ENCODE measurements at places on chromosomes 12 and 14.

- no peak for DNase-seq
Observed at GRCh38 chr14:92322516-92322915, 449 bp upstream of the SLC24A4 start.

- DNase-seq = peak; percentile 11
Observed at GRCh38 chr14:45084946-45085346, 1.0 kb downstream of the PRPF39 start.

DNA sequence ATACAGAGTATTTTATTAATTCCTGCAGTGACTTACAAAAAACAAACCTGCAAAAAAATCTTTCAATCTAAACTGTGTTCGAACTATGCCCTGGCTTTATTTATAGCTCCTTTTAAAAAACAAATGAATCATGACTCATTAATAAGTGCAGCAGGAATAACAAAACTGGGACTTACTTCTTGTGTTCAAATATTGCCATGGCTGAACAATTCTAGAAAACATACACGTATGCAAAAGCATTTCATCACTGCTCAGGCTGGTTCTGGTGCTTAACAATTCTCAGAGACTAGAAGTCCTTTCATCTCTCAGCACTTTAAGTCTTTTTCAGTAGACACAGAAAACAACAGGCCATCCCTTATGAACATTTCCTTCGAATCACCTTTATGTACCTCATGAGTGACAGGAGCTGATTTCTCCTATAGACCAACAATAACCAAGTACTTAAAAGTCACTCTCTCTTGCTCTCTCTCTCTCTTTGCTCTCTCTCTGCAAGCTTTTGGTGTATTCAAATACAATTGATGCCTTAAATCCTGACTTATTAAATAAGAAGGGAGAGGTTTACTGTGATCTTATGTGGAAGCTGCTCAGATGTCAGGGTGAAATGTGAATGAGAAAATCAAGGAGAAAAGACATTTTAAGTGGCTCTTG is 268.8 kb downstream of the TTC8 start:
- no peak for DNase-seq

DNA sequence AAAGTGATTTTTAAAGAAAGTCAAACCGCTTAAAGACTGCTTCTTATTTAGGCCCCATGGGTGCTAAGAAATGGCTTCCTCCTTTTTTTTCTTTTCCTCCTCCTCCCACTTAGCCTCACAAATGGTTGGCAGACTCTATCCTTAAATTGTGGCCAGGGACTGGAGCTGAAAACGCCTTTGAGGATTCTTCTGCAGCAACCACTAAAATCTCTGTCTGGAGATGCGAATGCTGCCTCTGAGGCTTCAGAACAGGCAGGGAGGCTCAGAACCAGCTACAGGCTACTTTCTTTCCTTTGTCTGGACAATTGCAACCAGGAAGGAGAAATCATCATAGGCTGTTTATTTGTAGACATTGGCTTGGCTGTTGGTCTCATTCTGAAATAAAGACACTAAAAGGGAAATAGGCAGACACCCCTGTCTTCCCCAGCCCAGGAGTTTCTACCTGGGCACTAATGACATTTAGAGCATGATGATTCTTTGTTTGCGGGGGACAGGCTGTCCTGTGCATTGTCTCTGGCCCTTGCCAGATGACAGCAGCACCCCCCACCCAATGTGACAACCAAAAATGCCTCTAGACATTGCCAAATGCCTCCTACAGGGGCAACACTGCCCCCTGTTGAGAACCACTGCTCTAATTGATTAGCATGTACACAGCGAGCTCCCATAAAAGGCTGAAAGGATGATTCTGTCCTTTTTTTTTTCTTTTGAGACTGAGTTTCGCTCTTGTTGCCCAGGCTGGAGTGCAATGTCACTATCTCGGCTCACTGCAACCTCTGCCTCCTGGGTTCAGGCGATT is 50.3 kb downstream of the MAP1LC3B2 start:
- no peak for DNase-seq

- DNase-seq = no peak
Observed at GRCh38 chr14:64734990-64735389, 30.8 kb downstream of the PLEKHG3 start.

DNA sequence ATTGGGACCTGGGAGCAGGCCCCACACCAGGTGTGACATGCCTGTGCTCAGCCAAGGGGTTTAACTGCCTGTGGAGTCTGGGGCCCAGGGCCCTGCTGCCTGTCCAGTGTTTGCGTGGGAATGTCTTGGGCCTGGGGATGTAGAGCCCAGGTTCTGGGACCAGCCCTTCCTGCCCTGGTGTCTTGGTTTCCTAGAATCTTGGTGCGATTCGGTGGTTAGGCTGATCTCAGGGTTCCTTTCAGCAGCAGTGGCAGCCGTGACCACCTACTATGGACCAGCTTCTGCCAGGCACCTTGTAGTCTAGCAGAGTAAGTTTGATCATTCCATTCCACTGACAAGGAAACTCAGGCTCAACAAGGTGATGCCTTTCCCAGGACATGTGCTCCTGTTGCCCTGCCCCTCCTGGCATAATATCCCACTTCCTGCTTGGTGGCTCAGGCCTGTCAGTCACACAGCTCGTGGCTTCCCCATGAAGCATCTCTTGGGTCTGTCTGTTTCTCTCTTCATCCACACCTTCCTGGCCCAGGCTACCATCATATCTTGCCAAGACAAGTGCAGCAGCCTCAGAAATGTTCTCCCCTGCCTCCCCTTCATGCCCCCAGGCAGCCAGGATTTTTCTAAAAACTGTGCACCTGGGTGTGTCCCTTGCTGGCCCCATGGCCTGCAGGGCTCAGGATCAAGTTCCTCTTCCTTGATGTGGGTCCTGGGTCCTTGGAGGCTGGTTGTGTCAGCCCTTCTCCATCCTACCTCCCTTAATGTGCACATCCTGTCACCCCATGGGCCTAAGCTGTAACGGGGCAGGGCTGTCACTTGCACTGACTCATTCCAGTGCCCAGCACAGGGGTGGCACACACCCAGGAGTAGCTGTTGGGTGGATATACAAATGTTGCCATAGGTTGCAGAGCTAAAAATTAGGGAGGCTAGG is 101.6 kb downstream of the SLC25A47 start:
- DNase-seq = no peak

- no peak for DNase-seq
Observed at GRCh38 chr14:81093651-81094050, 127.1 kb downstream of the GTF2A1 start.

- no peak for DNase-seq
Observed at GRCh38 chr14:27190296-27190695, 592.5 kb upstream of the NOVA1 start.

DNA sequence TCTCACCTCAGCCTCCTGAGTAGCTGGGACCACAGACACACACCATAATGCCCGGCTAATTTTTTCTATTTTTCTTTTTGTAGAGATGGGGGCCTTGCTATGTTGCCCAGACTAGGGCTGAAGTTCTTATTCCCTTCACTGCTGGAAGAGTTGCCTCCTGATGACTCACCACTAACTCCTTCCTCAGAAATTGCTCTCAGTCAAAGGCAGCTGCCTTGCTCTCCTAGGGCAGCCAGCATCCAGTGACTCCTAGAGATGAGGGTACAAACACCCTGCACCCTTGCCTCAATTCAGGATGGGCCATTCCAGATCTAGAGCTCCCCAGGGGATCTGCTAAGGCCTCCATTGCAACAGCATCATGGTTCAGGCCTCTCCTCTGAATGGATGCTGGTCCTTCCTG is 54.0 kb upstream of the RASSF8 start:
- no peak for DNase-seq

GRCh38 chr14:22491683-22492621 is 97.1 kb downstream of the DAD1 start:
- DNase-seq = no peak

- no peak for DNase-seq
Observed at GRCh38 chr14:100813291-100813690, 12.6 kb upstream of the MEG3 start.

DNA sequence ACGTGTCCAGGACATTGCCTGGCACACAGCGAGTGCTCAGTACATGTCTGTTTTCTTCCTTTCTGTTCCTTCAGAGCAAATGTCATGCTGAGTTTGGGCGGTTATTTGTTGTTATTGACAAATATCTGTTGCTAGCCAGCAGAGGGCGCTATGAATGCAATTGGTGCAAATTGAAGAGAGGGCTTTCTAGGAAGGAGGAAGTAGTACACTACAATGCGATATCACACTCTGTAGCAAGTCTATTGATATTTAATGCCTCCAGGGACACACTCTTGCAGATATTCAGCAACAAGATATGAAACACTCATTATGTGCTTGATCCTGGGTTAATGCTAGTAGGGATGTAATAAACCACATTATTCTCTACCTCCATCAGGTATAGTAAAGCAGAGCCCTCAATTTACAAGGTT is 267.3 kb upstream of the SRRM4 start:
- no peak for DNase-seq

GRCh38 chr14:55136885-55137786 is 8.1 kb downstream of the LGALS3 start:
- no peak for DNase-seq

- DNase-seq = no peak
Observed at GRCh38 chr12:442235-442884, 17.4 kb upstream of the B4GALNT3 start.

DNA sequence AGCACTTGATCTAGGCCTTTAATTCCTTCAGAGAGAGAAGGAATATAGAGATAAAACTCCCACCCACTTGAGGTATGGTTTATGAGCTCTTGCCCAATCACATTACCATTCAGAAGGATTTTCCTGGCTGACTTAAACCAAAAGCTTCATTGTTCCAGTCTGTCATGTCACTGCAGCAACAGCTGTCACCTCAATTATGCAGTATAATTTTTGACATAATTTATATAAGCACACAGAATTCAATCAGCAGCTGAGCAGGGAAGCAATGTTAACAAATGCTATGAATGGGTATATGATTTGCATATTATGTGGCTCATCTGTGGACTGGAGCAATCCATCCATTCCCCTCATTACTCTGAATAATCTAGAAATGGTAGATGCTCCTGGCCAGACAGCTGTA is 40.3 kb downstream of the CBX5 start:
- DNase-seq = no peak

DNA sequence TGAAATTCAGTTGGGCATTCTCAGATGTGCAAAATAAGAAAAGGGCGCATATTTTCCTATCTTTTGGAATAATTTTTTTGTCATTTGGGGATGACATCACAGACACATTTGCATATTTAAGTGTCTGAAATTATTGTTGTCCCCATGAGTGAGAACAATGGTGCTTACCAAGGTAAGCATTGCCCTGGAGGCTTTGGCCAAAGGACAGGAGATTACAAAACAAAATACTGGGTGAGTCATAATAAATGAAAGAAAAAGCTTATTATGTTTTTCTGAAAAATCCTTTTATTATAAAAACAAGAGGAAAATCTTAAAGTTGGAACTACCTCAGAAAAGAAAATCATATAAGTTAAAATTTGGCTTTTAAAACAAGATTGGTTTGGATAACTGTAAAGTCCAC is 254.9 kb downstream of the BTG1 start:
- DNase-seq = no peak

DNA sequence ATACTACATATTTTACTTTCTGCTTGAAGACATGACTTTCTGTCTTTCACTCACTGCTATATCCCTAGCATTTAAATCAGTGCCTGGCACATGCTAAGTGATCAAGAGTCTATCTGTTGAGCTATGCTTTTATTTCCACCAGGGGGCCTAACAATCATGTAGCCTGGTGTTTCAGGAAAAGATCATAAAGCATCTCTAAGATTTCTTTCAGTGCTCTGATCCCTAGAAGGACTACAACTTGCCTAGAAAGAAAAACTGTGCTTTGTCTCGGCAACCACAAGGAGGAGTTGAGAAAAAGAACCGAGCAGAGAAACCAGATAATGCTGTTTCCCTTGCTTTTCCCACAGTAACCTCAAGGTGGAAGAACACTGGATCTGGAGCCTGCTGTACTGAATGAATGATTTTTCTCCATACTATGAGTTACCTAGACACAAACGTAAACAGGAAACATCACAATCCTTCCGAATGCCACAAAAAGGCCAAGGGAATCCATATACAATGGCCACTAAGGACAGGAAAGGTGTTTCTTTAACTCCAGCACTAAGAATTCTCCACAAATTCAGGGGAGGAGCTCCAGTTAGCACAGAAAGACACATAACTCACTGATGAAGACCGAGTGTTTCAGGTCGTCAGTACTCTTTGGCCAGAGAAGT is 1.2 kb downstream of the CRY1 start:
- peak; percentile 89 for DNase-seq

GRCh38 chr12:119005913-119006312 is 24.6 kb downstream of the SRRM4 start:
- no peak for DNase-seq

DNA sequence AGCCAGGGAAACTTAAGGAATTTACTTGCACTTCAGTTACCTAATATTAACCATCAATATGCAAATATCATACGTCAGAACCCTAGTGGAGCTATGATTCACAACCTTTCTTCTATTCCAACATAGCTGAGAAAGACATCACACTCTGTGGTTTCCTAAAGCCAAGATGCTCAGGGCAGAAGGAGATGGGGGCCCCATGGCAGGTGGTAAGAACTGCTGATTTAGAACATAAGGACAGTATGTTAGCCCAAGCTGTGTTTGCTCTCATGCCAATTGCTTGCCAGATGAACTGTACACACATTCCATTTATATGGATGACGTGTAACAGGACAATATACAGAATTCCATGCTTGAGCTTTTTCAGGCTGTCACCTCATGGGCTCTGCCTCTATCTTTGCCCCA is 34.6 kb downstream of the HECTD4 start:
- DNase-seq = peak; percentile 16

DNA sequence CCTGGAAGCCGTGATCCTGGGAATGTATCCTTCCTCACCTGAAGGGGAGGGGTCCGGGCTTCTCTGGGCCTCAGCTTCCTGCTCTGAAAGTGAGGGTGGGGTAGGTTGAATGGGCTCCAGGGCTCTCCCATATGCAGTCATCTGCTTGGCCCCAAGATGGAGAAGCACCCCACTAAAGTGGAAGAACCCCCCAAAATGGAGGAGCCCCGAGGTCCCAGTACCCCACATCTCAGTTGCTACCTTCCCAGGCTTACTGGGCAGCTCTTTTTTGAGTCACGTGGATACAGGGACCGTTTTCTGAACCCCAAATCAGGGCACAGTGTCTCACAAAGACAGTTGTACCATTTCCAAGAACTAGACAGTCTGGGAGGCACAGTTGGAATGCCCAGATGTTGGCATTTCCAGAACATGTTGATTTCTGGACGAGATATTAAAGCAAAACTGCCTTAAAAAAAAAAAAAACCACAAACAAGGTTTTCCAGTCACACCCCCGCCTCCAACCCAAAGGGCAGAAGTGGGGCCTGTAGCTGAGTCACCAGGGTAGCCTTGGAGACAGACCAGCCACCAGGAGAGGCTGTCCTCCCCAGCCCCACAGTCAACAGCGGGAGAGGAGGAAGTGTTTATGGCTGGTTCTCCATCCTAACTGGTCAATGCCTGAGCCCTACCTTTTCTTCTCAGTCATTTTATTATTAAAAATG is 12.1 kb downstream of the VASH1 start:
- DNase-seq = peak; percentile 43

DNA sequence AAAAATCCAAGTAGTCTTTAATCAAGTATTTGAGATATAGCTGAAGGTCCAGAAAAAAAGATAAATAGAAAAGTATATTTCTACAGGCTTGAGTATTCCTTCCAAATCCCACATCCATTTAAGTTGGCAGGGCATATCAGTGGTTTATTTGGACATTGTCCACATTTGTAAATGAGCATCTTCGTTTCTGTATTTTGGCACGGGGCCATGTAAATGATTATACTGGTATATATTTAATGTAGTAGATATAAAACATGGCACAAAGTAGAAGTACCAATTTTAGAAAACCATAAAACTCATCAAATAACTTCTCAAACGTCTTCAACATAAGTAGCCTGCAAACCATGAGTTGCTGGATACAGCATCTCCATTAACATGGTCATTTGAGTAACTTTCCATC is 437.4 kb upstream of the SOX5 start:
- no peak for DNase-seq

GRCh38 chr12:6061660-6062059 is 62.8 kb downstream of the VWF start:
- DNase-seq = no peak
